Suppressor macrophage (primary cell): ENCODE measurements at places on chromosomes 7 and 10.

- DNase-seq: no peak
Measured at GRCh38 chr10:129462257-129462795, 4.7 kb upstream of the MGMT start.

DNA sequence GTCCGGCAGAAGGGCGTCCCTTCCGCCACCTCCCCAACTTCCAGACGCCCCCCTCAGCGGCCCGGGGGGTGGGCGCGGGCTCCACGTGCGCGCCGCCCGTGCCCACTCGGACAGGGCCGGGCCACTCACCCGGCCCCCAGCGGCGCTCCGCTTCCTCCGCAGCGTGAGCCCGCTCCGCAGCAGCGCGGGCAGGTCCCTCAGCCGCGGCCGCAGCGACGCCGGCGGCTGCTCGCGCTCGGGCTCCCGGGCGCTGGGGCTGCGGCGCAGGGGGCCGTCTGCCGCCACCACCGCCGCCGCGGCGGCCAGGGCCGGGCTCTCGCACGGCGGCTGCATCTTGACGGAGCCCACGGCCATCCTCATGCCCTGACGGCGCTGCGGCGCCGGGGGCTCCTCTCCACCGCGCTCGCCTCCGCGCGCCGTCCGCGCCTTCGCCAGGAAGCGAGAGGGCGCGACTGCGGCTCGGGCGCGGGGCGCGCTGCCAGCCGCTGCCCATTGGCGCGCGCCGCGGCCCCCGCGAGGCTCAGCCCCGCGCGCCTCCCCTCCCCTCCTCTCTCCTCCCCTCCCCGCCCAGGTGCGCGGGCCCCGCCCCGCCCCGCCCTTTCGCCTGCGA, at the start of gene RAPGEF5:
RAPGEF5 (minus strand) TSS at position 454 of the 610 bp plus-strand sequence; CDS start at position 360, 94 bp downstream.
- DNase-seq: no peak

DNA sequence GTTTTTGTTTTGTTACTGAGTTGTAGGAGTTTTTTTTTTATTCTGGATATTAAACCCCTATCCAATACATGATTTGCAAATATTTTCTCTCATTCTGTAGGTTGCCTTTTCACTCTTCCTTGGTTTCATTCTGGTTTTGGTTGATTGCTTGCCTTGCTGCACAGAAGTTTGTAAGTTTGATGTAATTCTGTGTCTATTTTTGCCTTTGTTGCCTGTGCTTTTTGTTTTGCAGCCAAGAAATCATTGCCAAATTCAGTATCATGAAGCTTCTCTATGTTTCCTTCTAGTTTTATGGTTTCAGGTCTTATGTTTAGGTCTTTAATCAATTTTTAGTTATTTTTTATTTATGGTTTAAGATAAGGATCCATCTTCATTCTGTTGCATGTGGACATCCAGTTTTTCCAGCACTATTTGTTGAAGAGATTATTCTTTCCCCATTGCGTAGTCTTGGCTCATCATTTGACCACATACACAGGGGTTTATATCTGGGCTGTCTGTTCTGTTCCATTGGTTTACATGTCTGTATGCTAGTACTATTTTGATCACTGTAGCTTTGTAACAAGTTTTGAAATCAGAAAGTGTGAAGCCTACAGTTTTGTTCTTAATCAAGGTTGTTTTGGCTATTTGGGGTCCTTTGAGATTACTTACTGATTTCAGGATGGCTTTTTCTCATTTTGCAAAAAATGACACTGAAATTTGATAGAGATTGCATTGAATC, 26.4 kb downstream of the BMPR1A start:
- no peak for DNase-seq

DNA sequence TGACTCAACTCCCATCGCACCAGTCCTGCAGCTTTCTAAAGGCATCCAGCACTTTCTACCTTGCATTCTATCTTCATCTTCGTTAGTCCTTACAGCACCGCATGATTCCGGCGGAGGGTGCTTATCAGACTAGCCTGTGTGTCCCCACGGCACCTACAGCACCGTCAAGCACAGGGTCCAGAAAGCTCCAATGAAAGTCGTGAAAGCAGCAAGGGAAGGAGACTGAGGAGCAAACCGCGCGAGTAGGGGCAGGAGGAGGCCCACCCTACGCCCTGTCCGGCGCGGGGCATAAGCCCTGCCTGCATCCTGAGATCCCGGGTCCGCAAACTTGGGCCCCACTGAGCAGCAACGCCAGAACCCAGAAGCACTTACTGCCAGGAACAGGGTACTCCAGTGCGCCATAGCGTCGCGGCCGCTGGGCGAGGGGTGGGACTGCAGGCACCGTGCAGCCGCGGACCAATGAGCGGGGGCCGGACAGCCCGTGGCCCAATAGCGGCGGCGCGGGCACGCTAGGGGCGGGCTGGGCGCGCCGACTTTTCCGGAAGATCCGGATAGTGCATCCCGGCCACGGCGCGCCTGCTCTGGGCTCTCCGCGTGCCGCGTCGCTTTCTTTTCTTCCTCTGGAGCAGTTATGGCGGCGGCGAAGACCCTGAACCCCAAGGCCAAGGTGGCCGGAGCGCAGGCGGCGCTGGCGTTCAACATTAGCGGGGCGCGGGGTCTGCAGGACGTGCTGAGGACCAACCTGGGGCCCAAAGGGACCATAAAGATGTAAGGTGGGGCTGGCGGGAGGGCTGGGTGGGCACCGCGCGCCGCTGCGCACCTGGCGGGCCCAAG, 122.1 kb upstream of the VKORC1L1 start:
- peak; percentile 94 for DNase-seq

- no peak for DNase-seq
Measured at GRCh38 chr10:74854610-74855009, 28.2 kb downstream of the KAT6B start.

DNA sequence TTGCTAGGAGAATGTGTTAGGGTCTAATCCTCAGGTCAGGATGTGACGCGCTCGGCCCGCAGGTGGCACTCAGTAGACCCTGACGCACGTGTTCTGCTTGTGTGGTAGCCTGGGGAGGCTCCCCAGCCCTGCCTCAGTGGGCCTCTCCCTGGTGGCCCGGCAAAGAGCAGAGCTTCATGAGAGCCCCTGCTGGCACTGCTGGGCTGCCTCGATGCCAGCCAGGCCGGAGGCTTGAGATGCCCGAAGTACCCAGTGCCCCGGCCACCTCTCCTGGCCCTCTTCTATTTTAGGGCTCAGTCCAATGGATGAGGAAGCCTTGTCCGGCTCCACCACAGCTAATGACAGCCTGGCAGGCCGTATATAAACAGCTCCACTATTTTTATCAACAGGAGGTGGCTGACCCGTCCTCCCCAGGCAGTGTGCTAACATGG, 42.0 kb downstream of the PRF1 start:
- DNase-seq: no peak

- no peak for DNase-seq
Measured at GRCh38 chr7:66766041-66766440, 25.5 kb downstream of the RABGEF1 start.

GRCh38 chr10:71547876-71548846, 151.4 kb downstream of the CDH23 start:
- DNase-seq: peak; percentile 75

DNA sequence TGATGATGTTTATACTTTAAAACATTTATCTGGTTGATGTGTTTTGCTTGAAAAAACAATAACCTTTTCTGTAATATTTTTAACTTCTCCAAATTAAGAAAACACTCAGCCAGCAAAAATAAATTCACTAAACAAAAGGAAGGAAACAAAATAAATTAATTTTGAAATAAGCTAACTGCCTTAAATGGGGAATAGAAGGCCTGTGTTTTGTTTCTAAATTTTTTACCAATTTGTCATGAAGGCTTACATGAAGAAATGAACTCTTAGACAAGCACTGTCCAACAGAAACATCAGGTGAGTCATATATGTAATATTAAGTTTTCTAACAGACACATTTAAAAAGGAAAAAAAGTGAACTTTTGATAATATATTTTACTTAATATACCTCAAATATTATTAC, 68.5 kb downstream of the LRRN3 start:
- no peak for DNase-seq

GRCh38 chr7:110804501-110804900, 286.4 kb upstream of the LRRN3 start:
- no peak for DNase-seq

GRCh38 chr7:147774461-147774860, 816.1 kb upstream of the C7orf33 start:
- DNase-seq: no peak

GRCh38 chr7:51113962-51114361, 202.6 kb downstream of the COBL start:
- no peak for DNase-seq

GRCh38 chr7:100763556-100764140, 30.3 kb downstream of the ZAN start:
- no peak for DNase-seq

DNA sequence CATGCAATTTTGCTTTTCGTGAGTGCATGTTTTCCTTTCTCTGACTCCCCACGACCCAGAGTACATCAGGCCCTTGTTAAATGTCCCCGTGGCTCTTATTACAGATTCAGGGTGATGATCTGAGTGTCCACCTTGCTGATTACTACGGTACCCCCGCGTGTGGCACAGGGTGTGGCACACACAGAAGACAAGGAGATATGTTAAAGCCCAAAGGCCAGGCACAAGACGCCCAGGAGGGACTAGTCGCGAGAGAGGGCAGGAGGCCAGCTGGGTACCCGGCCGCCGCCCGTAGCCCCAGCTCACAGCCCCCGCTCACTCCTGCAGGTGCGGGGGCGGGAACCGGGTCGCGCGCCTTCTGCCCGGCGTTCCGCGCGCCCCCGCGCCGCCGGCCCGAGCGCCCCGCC, 281 bp upstream of the EXOC6 start:
- no peak for DNase-seq

DNA sequence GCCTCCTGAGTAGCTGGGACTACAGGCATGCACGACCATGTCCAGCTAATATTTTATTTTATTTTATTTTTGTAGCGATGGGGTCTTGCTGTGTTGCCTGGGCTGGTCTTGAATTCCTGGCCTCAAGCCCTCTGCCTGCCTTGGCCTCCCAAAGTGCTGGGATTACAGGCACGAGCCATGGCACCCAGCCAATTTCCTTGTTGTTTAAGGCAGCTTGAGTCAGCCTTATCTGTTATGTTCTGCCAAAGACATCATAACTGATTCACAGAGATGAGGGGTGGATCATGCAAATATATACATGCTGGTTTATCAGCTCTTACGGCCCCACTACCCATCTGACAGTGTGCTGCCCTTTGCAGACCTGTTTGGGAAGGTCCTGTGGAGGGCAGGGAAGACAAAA, 826.7 kb downstream of the TYW1 start:
- no peak for DNase-seq

GRCh38 chr10:78398382-78398781, 364.7 kb downstream of the RPS24 start:
- DNase-seq: no peak

DNA sequence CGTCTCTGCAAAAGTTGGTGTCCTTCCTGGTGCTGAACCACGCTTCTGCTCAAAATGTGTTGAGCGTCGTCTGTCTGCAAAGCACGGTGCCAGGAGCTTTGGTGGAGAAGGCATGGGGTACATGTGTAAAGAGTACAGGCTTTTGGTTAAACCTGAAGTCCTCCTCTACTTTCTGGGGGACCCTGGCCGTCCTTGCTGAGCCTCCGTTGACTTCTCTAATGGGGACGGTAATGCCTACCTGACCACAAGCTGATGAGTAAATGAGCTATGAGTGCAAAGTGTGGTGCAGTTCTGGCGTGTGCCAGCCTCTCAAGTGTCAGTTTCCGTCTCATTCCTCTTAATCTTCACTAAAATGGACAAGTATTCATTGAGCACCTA, 527 bp upstream of the HERPUD2 start:
- no peak for DNase-seq

DNA sequence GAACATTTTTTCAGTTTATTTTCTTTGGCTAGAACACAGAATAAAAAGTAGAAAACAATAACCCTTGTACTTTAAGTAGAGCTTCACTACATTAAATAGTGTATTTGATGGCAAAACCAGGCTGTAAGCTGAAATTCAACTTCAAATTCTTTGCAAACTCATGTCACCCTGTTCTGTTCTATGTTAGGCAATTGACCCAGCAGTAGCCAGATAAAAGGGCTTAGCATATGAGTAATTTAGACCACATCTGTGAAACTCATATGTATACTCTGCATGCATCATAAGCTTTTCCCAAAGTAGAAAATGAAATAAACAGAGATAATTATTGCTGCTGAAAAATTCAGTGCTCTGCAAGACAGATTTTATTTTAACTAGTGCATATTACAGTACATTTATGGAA, 150.2 kb downstream of the GNAI1 start:
- no peak for DNase-seq

DNA sequence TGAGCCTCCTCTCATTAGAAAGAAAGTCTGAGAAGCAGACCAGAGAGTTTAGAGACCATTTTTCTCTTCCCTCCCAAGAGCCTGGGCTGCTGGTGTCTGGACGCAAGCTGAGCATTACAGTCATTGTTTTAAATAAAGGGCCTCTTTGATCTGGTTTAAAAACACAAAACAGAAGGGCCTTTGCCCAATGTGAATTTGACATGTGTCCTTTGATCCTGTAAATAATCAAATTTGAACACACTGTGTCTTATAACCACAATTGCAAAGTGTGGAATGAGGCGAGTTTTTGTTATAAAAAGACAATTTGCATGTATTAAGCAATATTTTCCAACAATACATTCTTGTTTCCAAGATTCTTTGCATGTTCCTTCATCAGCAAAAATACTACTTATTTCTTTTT, 158.5 kb downstream of the C7orf25 start:
- DNase-seq: no peak

- peak; percentile 46 for DNase-seq
Measured at GRCh38 chr10:69209787-69210484, 10.2 kb upstream of the HKDC1 start.

- DNase-seq: no peak
Measured at GRCh38 chr7:64775289-64775688, 18.9 kb upstream of the ZNF138 start.

- DNase-seq: no peak
Measured at GRCh38 chr7:151256410-151257045, 8.0 kb upstream of the SMARCD3 start.

DNA sequence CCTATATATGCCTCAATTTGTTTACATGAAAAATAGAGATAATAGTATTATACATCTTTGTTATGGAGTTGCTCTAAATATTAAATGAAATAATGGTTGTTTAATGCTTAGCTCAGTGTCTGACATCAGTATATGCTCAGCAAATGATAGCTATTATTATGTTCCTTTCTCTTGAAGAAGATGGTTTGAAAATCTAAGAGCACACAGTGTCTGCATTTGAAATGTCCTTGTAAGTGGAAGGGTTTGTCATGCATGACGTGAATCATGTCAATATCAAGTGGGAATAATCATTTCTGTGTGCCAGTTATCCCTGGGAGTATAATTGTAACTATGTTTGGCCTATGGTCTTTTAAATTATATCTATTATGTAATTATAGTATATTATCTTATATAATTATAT, 377.5 kb upstream of the SORCS1 start:
- DNase-seq: no peak

- DNase-seq: no peak
Measured at GRCh38 chr7:149850007-149850594, 11.9 kb downstream of the ZNF862 start.

- DNase-seq: no peak
Measured at GRCh38 chr10:33706191-33706590, 371.7 kb upstream of the NRP1 start.

DNA sequence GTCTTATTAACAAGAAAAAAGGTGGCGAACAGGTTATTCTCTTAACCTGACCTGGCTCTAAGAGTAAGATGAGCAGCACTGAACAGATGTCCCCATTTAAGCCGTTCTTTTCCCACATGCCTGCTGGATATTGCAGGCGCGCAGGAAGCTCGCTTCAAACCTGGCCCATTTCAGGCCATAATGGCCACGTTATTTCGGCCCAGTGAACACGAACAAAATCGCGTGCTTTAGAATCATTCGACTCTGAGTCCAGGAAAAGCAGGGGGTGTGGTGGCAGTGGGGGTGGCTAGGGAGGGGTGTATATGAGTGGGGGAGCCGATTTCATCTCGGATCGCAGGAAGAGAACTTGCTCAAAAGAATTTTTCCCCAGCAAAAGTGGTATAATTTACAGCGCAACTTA, 6.6 kb upstream of the SP8 start:
- no peak for DNase-seq
